ENCODE measurements at places on chromosomes 11 and 22.

- DNase-seq = no peak
Measured at GRCh38 chr22:45907378-45907777, 69.6 kb downstream of the WNT7B start.

- DNase-seq = no peak
Measured at GRCh38 chr22:31748490-31748889, 1.4 kb downstream of the PRR14L start.

GRCh38 chr11:43979571-43980219 is 37.3 kb downstream of the C11orf96 start:
- DNase-seq = no peak

GRCh38 chr11:126029805-126030204 is 32.9 kb downstream of the CDON start:
- no peak for DNase-seq

- DNase-seq = no peak
Measured at GRCh38 chr22:48061726-48062125, 1299.3 kb downstream of the TBC1D22A start.

DNA sequence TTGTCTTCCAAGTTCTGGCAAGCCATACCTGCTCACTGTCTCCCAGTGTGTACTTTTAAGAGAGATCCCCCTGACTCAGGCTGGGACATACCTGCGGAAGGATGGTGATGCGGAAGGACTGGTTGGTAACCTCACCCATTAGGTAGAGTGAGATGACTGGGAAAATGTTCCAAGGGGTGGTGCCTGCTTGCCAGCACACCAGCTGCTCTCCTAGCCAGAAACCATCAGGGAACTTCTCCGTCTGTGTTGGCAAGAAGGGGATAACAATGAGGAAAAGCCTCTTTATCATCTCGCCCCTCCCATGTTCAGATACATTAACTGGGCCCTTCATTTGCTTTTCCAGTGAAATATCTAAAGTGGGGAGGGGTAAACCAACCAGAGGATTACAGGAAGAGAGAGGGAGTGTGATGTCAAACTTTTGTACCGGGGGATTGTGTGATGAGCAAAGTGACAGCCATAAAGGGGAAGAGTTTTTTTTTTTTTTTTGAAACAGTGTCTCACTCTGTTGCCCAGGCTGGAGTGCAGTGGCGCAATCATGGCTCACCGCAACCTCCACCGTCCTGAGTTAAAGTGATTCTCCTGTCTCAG is at the start of gene BACE1-AS:
Gene BACE1-AS (plus strand): TSS at position 538 of the 588 bp plus-strand sequence.
- no peak for DNase-seq

- DNase-seq = no peak
Measured at GRCh38 chr11:102780491-102780918, at the start of gene MMP10. TSS of gene MMP10 (minus strand) at chr11:102780628. CDS start at chr11:102780591, 37 bp downstream.

DNA sequence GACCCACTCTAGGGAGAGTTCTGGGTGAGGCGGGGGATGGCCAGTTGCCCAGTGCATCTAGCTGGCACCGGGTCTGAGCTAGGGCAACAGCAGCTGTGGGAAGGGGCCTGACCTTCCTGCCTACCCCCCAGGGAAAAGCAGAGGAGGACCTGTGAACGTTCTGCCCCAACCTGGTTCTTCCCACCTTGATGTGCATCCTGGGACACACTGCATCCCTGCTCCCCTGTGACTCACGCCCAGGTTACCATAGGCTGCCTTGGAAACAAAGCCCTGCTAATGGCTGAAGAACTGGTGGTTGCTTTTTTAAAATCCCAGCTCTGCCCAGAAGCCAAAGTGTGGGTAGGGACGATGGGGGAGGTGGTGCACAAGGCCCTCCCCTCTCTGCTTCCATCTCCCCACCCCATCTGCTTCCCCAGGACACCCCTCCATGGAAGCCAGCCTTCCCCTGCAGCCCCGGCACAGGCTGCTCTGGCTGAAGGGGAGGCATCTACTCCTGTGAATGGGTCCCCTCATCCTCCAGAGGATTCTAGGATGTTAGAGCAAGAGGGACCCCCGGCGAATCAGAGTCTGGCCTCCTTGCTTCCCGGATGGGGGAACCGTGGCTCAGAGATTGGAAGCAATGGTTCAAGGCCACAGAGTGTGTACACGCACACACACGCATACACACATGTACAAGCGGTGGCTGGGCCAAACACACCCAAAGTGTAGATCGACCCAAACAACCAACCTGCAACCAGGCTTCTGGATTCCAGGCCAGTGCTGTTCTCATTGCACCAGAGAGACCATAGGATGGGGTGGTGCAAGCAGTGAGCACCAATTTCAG is 7.6 kb upstream of the C11orf96 start:
- DNase-seq = no peak

GRCh38 chr11:83306200-83307080 is 20.3 kb upstream of the CCDC90B start:
- DNase-seq = no peak

DNA sequence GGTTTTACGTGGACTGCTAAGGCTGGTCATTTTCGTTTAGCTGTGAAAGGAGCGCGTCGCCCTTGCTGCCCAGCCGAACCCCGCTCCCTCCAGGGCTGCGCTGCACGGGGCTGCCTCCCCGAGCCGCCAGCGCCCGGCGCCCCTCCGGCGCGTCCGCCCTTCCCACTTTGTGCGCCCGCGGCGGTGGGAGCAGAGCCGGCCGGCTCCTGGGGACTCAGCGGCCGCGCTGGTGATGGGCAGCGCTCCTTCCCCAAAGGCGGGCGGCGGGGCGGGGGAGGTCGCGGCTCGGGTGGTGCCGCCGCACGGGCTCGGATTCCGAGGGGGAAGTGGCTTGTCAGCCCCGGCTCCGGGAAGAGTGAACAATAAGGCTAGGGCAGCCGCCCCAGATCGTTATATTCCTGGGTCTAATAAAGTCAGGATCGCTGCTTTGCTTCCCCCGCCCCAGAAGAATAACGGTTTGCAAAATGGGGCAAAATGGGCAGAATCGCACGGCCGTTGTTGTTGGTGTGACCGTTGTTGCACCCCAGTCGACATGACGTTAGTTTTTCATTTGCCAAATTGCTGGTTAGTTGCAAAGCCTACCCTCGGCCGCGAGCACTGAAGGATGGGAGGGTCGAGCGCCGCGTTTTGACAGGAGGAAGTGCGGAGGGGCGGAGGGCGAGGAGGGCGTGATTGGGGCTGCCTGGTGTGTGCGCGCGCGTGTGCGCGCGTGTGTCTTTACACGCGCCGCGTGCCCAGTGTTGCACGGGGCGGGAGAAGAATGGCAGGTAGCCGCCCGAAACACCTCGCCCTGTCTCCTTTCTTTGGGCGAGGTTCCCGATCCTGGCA is 745 bp downstream of the NCAM1 start:
- no peak for DNase-seq

GRCh38 chr22:27274770-27275449 is 526.6 kb downstream of the MN1 start:
- no peak for DNase-seq

GRCh38 chr11:6351782-6352382 is 31.6 kb upstream of the CAVIN3 start:
- DNase-seq = no peak

DNA sequence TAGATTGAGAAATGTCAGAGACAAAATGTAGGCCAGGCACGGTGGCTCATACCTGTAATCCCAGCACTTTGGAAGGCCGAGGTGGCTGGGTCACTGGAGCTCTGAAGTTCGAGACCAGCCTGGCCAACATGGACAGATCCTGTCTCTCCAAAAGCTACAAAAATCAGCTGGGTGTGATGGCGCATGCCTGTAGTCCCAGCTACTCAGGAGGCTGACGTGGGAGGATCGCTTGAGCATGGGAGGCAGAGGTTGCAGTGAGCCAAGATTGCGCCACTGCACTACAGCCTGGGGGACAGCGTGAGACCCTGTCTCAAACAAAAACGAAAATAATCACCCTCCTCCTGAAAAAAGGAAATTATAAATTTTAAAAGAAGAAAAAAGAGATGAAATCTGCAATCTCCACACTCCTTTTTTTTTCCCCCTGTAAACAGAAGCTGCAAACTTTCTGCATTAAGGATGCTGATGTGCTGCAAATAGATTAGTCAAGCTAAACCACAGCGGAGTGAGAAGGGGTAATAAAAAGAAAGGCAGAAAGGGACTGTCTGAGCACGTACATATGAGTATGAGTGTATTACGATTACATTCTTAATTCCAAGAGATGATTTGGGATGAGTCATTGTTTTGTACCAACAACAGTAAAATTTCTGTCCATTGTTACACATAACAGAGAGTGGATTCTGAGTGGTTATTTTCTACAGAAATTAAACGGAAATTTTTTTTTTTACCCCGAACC is 87.3 kb downstream of the SIK3 start:
- DNase-seq = no peak

DNA sequence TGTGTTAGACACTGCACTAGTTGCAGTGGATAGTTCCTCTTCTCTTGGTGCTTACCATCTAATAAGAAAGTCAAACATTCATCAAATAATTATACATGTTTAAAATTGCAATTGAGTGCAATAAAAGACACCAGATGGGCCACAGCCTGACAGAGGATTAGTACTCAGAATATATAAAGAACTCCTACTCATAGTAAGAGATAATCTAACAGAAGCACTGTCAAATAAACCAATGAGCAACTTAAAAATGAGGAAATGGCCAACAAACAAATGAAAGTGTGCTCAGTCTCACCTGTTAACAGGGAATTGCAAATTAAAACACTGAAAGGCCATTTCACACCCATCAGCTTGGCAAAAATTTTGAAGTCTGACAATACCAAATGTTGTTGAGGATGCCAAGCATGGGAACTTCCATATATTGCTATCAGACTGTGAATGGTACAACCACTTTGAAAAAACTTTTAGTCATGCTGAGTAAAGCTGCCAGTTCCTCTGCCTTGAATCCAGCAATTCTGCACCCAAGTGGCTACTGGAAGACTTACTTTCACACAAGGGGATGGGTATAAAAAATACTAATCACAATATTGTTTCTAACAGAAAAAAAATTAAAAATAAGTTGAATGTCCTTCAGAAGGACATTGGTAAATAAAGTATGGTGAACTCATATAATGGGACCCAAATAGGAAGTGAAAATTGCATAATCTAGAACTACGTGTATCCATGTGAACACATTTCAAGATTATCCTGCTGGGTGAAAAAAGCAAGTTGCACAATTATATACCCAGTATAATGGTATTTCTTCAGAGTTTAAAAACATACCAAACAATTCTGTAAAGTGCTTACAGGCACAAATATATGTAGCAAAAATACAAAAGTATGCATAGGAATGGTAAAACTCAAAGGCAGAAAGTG is 41.4 kb upstream of the CREB3L1 start:
- DNase-seq = no peak

- no peak for DNase-seq
Measured at GRCh38 chr11:122213171-122213570, 97.2 kb upstream of the BLID start.

DNA sequence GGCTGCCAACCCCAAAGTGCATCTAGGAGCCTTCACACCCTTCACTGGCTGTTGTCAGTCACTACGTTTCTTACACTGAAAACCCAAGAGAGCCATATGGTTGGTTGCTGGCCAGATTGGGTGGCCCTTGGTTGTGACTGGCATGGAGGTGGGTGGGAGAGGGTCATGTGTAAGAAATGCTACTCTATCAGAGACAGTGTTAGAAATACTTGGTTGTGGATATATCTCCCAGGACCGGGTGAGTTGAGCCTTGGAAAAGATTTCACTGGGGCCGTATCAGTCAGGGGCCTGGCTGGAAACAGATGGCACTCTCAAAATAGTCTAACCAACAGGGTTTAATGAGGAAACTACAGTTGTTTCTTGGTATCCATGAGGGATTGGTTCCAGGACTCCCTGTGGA is 15.2 kb downstream of the ENDOD1 start:
- no peak for DNase-seq

DNA sequence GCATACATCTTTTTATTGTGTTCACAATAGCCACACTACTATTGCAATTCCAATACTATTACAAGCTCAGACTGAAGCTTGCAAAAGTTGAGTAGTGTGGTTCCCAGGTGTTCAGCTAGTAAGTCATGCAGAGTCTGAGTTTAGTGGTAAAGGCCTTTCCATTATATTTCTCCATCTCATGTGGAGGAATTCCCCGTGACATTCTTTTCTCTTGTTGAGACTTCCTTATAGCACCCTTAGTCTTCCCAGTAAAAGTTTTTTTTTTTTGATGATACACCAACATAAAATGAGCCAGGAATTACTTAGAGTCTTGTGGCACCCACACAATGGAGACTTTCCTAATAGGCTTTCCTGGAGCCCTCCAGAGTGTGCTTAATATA is 110.8 kb downstream of the UVRAG start:
- DNase-seq = no peak

DNA sequence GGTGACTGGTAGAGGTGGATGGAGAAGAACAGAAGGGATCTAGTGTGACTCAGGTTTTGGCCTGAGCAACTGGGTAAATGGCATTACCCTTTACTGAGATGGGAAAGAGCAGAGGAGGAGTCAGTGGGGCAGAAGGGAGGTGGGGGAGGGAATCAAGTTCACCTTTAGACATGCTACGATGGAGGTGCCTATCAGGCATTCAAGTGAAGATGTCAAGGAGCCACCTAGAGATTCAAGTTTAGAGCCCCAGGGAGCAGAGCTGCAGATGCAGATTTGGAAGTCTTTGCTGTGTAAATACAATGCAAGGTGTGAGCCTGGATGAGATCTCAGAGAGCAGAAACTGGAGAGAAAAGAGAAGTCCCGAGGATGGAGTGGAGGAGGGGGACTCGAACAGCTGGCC is 979 bp upstream of the MOGAT2 start:
- DNase-seq = no peak

- DNase-seq = no peak
Measured at GRCh38 chr22:35575116-35575748, 34.6 kb downstream of the RASD2 start.

DNA sequence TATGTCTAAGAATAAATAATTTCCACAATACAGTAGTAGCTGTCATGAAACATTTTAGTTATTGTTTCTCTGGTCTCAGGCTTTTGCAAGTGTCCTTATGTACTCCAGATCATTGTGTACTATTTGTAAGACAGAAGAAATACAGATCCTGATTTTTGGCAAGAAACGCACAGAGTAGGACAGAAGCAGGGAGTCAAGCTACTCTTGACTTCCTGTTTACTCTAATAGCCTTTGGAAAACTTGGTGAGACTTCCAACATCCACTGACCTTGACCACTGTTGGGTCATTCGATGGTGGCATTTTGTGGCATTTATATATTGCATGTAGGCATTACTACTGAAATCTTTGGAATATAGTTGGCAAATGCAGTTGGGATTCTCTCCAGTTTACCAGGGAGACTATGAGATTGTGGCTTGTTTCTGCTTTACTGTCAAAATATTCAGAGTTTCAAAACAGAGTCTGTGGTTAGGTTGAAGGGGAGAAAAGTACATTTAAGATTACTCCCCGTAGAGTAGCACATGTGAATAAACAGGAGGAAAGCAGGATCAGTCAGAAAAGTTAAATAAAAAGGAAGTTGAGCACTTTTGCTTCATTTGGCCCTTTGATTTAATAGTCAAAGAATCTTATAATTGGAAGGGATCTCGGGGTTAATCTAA is 726.1 kb upstream of the CCDC90B start:
- DNase-seq = no peak

DNA sequence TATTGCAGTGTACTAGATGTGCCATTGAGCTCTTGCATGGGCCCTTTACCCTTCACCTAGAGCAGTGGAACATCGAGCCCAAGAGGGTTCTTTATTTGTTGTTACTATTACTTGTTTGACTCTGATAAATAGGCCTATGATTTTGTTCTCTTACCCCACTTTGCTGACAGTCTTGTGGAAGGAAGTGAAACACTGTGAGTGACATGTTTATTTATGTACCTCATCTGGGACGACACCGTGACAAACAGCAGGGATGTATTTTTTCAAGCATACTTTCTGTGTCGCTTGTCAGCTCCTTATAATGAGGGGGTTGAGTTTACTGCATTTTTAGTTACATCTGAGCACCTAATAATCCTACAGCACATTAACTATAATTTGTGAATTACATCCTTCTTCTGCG is 1010.3 kb upstream of the TENM4 start:
- DNase-seq = no peak

Data from stimulated activated CD4-positive, alpha-beta T cell treated with anti-CD3 and anti-CD28 coated beads, Interleukin-15, amount 100 ng/mL, for 1 hour (primary cell).